WTC11 (cell line): ENCODE measurements at places on chromosomes 16 and 17.

GRCh38 chr17:78834571-78834970, 6.0 kb downstream of the USP36 start:
- no peak for DNase-seq

DNA sequence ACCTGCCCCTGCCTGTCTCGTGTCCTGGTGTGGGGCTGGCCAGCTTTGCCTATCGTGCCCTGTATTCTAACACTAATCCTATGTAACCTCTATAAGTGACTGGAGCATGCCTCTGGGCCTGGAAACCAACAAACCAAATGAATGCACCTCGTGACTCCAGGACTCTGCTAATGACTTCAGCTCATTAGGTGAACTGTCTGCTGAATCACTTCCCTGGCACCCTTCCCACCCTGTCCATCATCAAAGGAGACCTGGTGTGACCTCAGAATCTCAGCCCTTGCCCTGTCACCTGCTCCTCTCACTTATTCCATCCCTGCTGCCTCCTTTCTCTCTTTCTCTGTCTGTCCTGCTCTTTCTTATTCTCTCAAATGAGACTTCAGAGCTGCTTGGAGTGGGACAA, 322.4 kb downstream of the CBLN1 start:
- DNase-seq, result no peak

DNA sequence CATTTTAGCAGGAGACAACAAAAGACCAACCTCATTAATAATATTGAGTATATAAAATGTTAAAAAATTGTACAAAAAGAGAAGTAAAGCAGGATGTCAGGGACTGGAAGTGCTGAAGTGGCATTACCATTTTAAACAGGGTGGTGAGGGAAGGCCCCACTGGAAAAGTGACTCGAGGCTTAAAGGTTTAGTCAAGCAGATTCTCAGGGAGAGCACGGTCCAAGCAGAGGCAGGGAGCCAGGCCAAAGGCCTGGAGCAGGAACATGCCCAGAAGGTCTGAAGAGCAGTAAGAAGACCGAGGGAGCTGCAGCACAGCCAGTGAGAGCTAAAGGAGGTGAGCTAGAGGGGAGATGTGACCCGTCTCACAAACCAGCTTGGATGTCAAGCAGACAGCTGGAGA, 7.6 kb downstream of the XPO6 start:
- DNase-seq, result no peak

DNA sequence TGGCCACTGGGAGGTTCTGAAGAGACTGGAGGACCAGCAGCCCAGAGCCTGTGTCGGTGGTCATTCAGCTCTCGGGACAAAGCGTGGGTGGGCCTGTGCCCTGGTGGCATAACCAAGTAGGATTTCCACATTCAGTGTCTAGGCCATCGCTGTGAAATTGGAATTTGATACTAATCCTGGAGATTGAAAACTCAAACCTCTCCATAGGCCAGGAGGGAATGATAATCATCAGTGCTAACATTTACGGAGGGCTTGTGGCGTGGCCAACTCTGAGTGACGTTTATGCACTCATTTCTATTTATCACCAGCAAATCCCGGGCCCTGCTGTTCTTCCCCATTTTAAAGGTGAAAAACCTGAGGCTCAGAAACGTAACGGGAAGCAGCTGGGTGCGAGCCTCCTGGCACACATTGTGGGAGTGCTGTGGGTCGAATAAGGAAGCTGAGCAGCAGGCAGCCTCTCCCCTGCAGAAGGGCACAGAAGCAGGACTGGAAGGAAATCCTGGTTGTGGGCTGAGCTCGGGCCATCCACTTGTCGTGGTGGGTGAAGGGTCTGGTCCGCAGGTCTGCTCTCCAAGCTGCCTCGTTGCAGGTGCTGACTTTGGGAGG, 33.1 kb downstream of the RAI1 start:
- no peak for DNase-seq

DNA sequence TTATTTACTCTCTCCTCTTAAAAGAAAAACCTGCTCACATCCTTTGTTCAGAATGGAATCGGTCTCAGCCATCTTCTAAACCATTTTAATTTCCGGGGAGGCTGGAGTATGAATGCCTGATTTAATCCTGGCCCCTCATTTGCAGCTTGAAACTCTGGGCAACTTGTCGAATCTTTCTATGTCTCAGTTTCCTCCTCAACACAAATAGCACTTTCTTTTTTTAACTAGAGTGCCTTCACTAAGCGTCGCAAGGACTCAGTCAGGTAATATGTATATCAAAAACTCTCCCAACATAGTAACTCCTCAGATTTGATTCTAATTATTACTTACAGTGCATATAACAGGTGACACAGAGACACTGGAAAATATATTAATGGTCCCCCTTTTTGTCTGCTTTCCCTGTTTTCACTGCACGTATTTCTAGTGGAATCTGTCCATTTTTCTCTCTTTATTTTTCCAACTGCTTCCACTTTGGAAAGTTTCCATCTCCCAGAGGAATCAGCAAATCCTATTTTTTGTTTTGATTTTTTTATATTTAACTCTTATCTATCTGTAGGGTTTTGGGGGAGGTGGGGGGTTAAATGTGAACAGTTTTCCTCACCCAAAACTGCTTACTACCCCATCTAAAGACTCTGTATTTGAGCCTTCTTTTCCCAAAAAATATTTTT, 18.6 kb downstream of the SNN start:
- DNase-seq, result no peak

GRCh38 chr17:7912927-7913524, 3.1 kb downstream of the RNF227 start:
- DNase-seq, result no peak

DNA sequence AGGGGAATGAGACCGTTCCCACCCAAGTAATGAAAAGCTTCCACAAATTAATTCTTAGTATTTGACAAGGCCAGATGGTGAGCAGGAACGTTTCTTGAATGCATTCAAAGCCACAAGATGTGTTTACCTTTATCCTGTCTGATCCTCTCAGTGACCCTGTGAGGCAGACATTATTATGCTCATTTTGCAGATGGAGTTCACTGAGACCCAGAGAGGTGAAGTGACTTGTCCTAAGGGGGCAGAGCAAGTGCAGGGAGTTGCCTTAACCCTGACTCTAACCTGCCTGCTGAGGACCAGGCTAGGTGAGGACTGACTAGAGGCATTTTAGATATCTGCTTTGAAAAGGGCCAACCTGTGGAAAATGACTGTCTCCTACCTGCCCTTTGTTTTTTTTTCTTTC, 156.7 kb downstream of the HAPSTR1 start:
- no peak for DNase-seq

- no peak for DNase-seq
These were observed 320.1 kb downstream of the CBLN1 start for GRCh38 chr16:48961546-48961945.

GRCh38 chr16:22222998-22223397, 16.9 kb downstream of the EEF2K start:
- no peak for DNase-seq

- DNase-seq, result no peak
These were observed 29.4 kb downstream of the LGALS9 start for GRCh38 chr17:27660436-27660835.

DNA sequence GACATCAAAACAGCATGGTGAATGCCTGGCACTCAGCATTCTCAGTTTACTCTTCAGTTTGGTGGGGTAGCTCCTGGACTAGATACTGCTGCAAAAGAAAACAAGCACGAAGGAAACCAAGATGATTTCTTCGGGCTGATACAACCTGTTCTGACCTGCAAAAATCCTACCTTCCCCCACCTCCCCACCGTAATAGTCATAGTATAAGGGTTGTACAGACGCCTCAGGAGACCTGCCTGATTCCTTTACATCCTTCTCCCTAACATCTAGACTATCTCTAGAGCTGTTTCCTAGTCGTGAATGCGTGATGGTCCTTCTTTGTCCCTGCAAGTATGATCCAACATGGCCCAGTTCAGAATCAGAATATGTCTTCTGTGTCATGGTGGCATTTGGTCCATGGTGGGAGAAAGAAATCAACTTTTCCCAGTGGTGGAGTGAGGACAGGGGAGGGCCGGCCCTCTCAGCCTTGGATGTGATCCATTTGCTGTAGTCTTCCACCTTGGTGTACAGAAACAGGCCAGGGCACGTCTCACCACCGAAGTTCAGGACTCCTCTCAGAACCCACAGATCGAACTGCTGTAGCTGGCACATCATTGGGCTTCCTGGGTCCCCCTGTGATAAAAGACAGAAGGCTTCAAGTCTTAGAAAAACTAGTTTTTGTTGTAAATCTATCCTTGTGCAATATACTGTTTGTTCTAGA, 14.5 kb downstream of the PRSS54 start:
- DNase-seq, result no peak

DNA sequence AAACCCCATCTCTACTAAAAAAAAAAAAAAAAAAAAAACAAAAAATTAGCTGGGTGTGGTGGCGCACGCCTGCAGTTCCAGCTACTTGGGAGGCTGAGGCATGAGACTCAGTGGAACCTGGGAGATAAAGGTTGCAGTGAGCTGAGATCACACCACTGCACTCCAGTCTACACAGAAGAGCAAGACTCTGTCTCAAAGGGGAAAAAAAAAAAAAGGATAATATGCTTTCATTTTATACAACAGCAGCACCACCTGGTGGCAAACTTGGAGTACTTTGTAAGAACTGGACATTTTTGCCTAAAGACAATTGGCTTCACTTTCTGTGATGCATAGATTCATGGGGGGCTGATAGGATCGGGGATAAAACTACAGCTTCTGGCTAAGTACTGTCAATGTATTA, 8.5 kb downstream of the CHTF8 start:
- peak; percentile 50 for DNase-seq

DNA sequence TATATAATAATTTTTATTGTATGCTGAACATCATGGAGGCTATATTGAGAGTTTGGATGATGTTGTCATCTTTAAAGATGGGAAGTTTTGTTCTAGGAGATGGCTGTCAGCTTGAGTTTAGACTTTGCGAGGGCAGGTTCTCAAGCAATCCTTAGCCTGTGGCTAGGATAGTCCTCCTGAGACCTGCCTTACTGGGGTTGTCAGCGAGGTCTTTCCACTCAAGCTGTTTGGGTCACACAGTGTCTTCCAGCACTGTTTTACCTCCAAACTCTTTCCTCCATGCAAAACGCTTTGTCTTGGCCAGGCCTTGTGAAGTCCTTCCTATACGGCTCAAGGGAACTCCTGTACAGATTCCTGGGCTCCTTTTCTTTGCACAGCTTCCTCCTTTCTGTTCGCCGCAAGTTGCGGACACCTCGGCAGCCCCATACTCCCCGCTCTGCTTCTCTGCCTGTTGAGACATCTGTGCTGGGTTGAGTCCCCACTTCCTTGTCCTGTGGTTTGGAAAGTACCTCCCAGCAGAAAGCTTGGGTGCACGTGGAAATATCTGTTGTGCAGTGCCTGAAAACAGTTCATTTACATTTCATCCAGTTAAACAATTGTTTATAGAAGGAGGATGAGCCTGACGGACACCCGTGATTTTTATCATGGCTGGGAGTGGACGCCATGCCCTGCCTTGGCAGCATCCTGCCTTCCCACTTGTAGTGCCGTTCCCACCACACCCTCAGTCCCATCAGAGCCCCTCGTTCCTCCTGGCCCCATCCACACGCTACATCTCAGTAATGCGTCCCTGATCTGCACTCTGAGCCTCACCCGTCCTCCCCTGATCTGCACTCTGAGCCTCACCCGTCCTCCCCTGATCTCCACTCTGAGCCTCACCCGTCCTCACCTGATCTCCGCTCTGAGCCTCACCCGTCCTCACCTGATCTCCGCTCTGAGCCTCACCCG, 55.0 kb upstream of the CBFA2T3 start:
- no peak for DNase-seq

GRCh38 chr16:11354733-11355574, 9.7 kb downstream of the RMI2 start:
- no peak for DNase-seq

GRCh38 chr16:82328881-82329469, 159.0 kb upstream of the MPHOSPH6 start:
- DNase-seq, result no peak

DNA sequence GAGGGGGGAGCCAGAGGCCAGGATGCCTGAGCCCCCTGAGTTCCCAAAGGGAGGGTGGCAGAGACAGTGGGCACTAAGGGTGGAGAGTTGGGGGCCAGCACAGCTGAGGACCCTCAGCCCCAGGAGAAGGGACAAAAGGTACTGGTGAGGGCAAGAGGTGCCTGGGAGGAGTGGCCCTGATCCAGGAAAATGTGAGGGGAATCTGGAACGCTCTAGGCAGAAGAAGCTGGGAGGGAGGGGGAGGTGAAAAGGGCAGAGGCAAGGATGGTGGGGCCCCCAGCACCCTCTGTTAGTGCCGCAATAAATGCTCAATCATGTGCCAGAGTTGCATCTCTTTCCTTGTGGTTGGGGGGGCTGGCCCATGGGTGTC, 1.1 kb downstream of the TCAP start:
- DNase-seq, result no peak
